ENCODE measurements at places on chromosomes 5 and 9.

GRCh38 chr9:101601904-101602765 lies 7.4 kb upstream of the PPP3R2 start:
- peak; percentile 11 for DNase-seq

- no peak for DNase-seq
These were observed 65.9 kb downstream of the IPPK start for GRCh38 chr9:92603990-92604389.

- no peak for DNase-seq
These were observed 441.8 kb upstream of the TLE4 start for GRCh38 chr9:79129865-79130480.

GRCh38 chr9:129482521-129483414 lies 138.1 kb downstream of the C9orf50 start:
- no peak for DNase-seq

Measured in AG09309 (cell line).